LHCN-M2 (cell line): ENCODE measurements at places on chromosomes 1 and 21. TPM values are rescaled to one million over a fixed set of nuclear protein-coding genes. Genes with fewer than 3 reads are reported as not detected.
A peak's percentile ranks its signal among the peaks of the same experiment; 100 is the strongest.

CAMK2N1 gene
- 31.2 and 34.0 TPM in 2 replicates for total RNA-seq

LHX8 gene
- not detected in 2 replicates for total RNA-seq

GRCh38 chr21:45846373-45847160, 135.0 kb upstream of the COL6A1 start:
- no peak for DNase-seq

- peak; percentile 39 for DNase-seq
Observed at GRCh38 chr1:53732409-53732808, 6.6 kb downstream of the GLIS1 start.

DNA sequence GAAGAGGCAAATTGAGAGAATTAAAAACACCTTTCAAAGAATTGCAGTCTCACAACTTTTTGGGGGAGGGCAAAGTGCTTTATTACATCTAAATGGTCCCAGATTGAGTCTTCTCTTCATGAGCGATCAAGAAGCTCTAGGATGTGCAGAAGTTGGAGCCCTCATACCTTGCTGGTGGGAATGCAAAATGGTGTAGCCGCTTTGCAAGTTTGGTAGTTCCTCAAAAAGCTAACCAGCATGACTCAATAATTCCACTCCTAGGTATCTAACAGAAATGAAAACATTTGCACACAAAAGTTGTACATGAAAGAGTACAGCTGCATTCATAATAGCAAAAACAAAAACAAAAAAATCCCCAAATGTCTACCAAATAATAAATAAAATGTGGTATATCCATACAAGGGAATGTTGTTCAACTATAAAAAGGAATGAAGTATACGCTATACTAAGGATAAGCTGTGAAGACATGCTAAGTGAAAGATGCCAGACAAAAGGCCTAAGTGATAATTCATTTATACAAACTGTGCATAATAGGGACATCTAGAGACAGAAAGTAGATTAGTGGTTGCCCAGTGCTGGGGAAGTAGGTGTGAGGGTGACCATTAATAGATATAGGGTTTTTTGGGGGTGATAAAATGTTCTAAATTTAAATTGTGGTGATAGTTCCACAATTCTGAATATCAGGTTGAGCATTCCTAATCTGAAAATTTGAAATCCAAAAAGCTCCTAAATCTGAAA, 55.2 kb downstream of the SELENOF start:
- no peak for DNase-seq

DNA sequence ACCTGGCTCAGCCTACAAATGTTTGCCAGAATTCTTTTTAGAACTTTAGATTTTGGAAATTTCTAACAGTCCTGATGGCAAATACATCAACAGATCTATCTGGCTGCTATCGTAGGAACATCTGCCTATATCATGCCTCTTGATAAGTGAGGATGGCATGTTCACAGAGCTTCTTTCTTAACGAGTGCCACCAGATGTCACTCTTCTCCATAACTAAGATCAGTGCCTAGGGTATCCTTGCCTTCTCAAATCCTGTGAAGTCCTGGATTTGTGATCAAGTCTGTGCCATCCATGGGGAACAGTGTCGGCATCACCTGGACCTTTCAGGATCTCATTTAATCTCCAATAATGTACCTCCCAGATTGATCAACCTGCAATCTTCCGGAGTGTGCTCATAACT, 36.5 kb upstream of the CD5L start:
- peak; percentile 42 for DNase-seq

- DNase-seq = no peak
Observed at GRCh38 chr1:20575541-20576336, 13.2 kb upstream of the CDA start.

GRCh38 chr1:87208931-87209330, 119.7 kb upstream of the LMO4 start:
- DNase-seq = no peak

GRCh38 chr1:7636795-7637526, 134.1 kb upstream of the VAMP3 start:
- DNase-seq = no peak
